Stimulated activated CD4-positive, alpha-beta T cell treated with anti-CD3 and anti-CD28 coated beads, Interleukin-15, amount 100 ng/mL, for 1 hour (primary cell): ENCODE measurements at places on chromosomes 12 and 14.

DNA sequence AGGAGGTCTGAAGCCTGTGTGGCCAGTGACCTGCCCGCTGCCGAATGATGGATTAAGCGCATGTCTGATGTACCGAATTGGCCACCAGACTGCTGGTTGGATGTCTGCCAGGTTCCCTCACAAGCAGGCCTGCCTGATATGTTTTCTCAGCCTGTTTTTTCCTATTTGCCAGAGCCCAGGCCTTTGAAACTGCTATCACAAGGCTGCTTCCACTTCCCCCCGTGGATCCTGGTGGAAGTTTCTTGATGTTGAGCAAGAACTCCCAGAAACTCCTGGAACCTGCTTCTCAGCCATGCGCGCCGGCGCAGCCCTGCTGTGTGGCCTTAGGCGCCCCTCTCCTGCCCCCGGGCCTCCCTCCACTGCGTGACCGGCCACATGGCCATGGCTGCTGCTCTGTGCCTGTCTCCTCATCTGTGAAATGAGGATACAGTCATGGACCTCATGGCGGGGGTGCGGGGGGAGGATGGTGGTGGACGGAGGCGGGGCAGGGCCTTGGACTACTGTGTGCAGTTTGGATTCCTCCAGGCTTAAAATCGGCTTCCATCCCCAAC lies 56.6 kb downstream of the CALM1 start:
- no peak for DNase-seq

- DNase-seq = no peak
Observed at GRCh38 chr14:24861083-24861630, 188.8 kb downstream of the STXBP6 start.

DNA sequence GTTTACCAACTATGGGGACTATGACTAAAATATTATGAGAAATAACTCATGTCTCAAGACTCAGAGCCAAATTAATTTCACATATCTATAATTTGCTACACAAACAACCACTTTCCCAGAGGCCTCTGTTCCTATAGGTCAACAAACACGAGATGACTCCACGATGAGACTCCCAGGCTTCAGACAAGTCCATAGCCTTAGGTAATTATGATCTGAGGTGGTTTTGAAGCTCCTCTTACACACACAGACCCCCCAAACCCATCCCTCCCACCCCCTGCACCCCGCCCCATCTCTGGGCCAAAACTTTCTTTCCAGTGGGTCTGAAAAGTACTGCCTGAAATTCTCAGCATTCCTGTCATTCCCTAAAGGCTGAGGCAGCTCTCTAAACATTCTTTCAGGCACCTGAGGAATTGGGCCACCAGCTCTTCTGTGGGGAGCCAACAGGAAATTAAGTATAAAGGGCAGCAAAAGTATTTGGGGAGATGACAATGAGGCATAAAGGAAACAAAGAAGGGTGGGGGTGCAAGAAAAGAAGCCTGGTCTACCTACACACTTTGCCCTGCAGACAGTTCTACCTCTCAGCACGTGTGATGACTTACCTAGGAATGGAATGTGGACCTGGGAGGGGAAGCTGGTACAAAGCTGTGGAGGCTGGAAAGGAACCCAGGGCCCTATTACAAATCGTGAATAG lies 143.6 kb downstream of the PAWR start:
- no peak for DNase-seq

- no peak for DNase-seq
Observed at GRCh38 chr14:62015243-62015642, 253.0 kb downstream of the SNAPC1 start.

- no peak for DNase-seq
Observed at GRCh38 chr14:35268946-35269345, 23.2 kb upstream of the PSMA6 start.

- DNase-seq = no peak
Observed at GRCh38 chr14:73662487-73662943, 17.7 kb downstream of the DNAL1 start.

DNA sequence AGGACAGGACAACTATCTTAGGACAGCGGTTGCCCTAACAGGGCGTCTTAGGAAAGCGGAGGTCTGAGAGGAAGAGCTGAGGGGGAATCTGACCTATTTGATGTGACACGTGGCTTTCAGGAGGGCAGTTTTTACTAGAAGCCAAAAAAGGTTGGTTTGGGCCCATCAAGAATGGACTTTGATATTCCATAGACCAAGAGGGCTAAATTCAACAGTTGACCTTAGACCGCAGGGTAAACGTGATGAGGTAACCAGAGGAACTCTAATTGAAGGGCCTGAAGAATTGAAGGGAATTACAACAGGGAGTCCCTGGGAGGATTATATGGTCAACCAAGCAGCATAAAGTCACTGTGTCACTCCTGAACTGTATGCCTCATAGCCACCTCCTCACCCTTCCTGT lies 11.5 kb downstream of the C1S start:
- no peak for DNase-seq

DNA sequence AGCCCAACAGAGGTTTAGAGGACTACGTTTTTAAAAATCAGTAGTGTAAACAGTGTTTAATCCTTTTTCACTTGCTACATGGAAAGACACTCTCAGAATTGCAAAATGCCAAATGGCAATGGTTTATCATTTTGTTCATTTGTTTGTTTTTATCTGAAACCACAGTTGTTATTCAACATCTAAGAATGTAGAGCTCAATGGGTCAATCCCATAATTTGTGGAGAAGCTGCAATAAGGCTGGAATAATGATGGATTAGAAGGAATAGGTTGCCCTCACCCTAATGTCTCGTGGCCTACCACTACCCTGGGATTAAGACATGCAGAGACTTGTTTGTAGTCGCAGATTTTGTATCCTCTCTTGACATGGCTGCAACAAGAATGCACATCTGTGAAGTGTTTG lies 115.7 kb downstream of the LLPH start:
- DNase-seq = no peak

GRCh38 chr14:75139185-75139584 lies 12.3 kb upstream of the NEK9 start:
- no peak for DNase-seq

- DNase-seq = no peak
Observed at GRCh38 chr12:65891219-65891618, 66.9 kb downstream of the HMGA2 start.

- DNase-seq = no peak
Observed at GRCh38 chr12:130026608-130027176, 122.9 kb upstream of the TMEM132D start.

- no peak for DNase-seq
Observed at GRCh38 chr12:1926251-1926657, 7.8 kb upstream of the CACNA2D4 start.

DNA sequence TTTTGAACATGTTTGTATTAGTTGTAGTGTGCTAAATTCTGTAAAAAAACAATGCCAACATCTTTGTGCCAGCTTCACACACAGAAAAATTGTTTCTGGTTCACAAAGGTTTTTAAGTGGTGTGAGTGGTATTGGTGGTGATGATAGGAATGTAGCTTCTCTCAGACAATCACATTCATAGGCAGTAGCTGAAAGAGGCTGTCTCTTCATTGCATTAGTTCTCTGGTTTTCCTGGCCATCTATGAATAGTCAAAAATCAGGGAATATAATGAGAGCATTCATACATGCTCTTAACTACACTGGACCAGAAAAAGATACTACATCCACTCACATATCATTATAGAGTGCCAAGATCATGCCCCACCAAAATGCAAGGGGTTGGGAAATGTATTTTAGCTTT lies 433.5 kb downstream of the FLRT2 start:
- no peak for DNase-seq

- no peak for DNase-seq
Observed at GRCh38 chr14:50835280-50835679, 4.3 kb upstream of the NIN start.

DNA sequence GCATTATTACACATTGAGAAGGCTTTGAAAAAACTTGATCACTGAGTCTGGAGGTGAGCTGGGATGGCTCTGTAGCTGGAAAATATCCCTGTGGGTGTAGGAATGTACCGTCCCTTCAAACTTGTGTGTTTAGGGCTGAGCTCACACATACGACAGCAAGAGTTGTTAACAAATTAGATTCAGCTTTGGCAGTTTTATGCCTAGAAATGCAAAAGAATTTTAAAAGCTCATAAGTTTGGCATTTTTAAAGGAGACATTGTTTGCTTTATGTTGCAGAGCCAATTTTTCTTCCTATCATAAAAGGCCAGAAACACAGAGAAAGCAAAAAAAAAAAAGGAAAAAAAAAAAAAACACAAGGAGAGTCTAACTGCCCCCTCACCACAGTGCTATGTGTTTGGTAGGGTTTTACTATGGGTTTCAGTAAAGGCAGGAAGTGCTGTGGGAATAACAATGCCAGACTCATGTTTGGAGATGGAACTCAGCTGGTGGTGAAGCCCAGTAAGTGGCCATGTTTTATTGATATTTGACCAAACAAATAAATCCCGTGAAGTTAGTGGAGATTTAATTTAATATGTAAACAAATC lies 78.4 kb downstream of the DAD1 start:
- DNase-seq = no peak

- DNase-seq = no peak
Observed at GRCh38 chr12:31325524-31325875, 450 bp downstream of the SINHCAF start.

DNA sequence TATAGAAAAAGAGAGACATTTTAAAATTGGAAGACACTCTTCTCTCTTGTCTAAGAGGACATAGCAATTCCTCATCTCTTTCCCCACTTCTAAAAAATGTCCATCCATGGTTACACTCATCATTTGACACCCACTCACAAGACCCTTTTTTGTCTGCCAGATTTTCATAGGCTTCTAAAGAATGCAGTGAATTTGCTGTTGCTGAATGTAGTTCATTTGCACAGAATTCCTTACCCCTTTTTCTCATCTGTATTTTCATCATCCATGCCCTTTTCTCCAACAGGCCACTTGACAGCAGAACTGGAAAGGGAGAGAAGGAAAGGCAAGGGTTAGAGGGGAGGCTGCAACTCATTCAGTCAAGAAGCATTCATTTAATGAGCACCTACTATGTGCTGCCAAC lies 128.0 kb downstream of the NUAK1 start:
- DNase-seq = no peak

DNA sequence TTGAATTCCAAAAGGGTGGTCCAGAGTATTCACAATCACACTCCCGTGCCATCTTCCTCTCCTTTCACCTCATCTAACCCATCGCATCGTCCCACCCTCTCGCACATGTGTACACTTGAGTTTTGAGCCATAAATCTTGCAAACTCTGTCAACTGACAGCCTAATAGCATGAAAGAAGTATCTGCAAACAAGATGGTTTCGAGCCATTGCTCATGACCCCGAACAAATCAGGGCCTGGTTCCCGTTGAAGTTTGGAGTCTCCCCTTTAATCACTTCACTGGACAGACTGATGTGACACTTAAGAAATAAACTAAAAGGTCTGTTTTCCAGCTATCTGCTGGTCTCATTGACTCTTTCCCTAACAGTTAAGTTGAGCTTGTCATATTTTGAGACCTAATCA lies 223.6 kb upstream of the SOX5 start:
- DNase-seq = no peak

DNA sequence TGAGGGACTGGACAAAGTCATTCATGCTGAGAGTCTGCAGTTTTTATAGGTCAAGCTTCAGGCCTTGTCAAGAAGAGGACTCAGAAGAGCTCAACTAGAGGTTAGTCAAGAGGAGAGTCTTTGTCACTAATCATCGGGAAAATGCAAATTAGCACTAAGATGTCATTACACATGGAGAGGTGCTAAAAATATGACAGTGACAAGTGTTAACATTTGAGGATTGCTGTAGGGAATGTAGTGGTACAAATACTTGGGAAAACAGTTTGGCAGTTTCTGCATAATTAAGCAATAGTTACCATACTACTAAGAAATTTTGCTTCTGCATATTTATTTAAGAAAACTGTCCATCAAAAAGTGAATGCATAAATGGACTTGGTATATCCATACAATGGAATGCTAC lies 60.9 kb upstream of the CSRP2 start:
- no peak for DNase-seq

DNA sequence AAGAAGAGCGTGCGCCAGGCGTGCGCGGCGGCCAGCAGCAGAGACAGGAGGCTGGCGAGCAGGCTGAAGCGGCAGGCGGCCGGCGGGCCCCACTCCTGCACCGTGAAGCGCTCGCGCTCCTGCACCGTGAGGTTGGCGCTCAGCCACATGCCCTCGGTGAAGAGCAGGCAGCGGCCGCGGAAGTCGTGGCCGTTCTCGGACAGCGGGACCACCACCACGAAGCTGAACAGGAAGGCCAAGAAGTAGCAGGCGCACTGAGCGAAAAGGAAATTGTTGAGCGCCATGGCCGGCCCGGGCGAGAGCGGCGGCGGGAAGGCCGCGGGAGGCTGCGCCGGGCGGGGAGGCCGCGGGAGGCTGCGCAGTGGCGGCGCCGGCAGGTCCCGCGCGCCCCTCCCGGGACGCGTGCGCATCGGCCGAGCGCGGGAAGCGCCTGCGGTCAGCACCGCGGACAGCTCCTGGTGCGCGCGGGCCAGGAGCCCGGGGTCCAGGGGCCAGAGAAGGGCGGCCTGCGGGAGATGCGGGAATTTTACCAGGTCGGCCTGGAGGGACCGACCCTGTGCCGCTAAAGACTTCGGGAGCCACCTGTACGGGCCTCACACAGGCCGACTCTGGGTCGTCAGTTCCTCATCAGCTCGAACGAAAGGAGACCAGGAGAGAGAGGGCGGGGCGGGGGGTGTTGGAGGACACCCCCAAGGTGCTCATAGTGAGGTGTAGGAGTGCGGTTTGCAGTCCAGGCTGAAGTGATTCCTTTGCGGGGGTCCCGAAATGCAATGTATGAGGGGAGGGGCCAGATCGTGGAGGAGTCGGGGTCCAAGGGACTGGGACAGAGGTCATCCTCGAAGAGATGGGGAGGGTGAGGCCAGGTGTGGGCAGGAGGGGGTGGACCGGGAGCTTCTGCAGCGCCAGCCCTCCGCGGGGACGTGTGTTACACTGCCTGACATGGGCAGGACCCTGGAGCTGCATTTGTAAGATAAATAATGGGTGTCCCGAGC lies at the start of gene TMEM179:
Gene TMEM179 (minus strand): TSS at position 315 of the 992 bp plus-strand sequence. CDS start 31 bp downstream, at position 284.
- DNase-seq = no peak

DNA sequence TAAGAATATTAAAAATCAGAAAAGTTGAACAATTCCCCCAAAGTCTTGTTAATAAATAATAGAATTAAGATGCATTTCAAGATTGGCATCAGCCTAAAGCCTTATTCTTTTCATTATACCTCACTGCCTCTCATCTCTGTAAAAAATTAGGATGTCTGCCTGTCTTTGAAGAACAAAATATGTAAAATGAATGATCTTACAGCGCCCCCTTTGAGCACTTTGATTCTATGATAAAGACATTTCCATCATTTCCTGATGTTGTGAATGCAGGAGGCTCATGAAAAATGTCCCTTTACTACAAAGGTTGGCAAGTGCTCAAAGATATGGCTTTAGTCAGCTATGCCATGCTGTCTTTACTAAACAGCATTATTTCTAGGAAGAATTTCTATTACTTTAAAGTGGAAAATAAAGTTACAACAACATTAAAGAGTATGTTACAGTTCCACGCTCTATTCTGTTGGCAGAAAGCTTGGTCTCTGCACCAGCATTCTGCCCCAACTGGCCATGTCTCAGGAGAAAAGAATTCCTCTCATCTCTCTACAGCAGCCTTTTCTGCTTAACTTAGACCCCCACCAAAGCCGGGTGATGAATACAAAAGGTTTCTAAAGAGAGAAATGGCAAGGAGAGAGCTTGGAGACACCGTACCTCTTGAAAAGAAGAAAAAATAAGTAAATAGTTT lies 95.1 kb downstream of the LLPH start:
- no peak for DNase-seq

- DNase-seq = no peak
Observed at GRCh38 chr12:113075137-113075683, 18.7 kb downstream of the DTX1 start.
